ENCODE measurements at places on chromosomes 4 and X.

GRCh38 chr4:7160951-7161440 is 31.3 kb upstream of the SORCS2 start:
- peak; percentile 17 for DNase-seq

- no peak for DNase-seq
Measured at GRCh38 chr4:31408121-31408520, 688.0 kb downstream of the PCDH7 start.

- no peak for DNase-seq
Measured at GRCh38 chr4:163090997-163091684, 75.5 kb downstream of the NAF1 start.

DNA sequence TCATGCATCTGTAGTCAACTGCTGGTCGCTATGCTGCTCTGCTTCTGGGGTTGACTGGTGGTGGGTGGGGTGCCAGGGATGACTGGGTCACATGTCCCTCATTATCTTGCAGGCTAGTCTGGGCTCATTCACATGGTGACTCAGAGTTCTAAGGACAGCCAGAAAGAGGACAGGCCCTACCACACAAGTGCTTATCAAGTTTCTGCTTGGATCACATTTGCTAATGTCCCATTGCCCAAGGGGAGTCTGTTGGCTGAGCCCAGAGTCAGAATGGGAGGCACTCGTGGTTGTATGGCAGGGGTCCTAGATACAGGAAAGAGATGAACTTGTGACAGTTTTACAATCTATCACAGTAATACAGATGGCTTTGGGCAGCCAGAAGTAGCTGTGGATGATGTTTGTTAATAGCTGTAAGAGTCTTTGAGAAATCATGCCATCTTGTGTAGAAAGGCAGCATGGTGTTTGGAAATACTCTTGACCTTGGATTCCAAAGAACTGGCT is 221.3 kb downstream of the GPAT3 start:
- no peak for DNase-seq

- no peak for DNase-seq
Measured at GRCh38 chr4:17013382-17014006, 115.0 kb upstream of the LDB2 start.

DNA sequence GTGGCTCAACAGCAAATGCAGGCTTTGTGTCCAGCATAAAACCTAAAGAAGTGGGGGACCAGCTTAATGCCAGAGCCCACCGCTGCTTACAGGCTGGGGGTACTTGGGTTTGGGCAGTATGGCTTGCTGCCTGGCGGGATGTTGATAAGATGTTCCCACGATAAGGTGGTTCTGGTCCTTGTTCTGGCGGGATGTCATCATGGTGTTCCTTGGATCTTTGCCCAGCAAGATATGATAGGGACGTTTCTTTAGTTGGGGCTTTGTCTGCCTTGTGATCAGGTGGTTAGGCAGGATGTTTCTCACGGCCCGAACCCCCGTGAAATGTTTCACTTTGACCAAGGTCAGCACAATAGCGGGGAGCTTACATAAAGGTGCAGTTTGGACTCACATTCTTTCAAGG is 35.3 kb downstream of the PNPLA4 start:
- DNase-seq: no peak

- DNase-seq: no peak
Measured at GRCh38 chrX:106401965-106402559, 209.7 kb upstream of the RADX start.

- DNase-seq: peak; percentile 77
Measured at GRCh38 chr4:48269861-48270522, 354 bp upstream of the TEC start.

DNA sequence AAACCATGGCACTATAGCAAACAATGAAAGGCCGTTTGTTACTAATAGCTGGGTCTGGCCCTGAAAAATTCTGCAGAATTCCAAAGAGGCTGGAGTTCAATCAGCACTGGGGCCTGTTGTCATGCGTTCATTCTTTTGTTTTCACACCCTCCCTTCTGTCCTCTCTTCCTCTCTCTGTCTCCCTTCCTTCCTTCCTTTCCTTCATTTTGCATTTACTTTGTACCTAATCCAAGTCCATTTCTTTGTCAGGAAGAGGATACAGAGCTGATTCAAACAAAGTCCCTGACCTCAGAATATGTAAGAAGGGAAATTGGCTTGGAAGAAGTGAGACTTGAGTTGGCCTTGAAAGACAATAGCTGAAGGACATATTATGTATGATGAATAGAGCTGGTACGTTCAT is 119.6 kb upstream of the LDB2 start:
- no peak for DNase-seq

DNA sequence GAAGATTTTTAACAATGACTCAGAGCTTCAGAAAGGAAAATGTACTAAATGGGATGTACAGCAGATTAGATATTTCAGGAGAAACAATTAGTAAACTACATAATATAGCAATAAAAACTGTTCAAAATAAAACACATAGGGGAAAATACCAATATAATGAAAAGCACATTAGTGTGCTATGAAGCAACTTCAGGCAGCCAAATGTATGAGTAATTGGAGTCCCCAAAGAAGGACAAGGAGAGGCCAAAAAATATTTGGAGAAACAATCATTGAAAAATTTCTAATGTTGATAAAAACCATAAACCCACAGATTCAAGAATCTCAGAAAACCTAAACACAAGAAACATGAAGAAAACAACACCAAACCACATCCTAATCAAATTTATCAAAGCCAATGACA is 129.3 kb upstream of the CHRDL1 start:
- no peak for DNase-seq

DNA sequence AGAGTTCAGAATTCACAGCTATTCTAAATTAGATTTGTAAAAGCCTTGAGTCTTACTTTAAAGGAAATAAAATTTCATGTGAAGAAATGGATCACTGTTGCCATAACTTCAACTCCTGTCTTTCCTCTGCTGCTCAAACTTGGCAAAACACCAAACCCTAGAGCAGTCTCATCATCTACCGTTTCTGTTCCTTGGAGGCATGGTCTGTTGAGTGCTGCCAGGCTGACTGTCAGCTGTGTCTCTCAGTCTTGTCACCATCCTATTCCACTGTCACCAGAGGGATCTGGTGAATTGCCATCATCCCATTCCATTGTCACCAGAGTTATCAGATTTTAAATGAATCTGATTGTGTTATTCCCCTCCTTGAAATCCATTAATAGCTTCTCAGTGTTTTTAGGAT is 55.6 kb downstream of the STIM2 start:
- no peak for DNase-seq

- no peak for DNase-seq
Measured at GRCh38 chr4:86306816-86307215, 53.0 kb downstream of the MAPK10 start.

DNA sequence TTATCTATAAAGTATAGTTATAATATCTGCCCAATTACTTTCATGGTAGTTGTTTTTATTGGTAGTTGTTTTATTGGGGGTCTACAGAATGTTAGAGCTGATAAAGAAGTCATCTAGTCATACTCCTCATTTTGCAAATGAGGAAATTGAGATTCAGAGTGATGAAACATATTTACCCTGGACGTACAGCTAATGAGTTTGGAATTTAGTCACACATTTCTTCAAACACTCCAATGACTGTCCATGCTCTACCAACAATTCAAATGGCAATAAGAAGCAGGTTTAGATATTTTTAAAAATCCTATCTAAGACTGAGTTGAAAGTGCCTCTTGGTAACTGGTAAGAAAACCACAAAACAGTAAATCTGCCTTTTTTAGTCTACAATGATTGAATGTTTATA is 98.2 kb downstream of the MAGEC1 start:
- DNase-seq: no peak

DNA sequence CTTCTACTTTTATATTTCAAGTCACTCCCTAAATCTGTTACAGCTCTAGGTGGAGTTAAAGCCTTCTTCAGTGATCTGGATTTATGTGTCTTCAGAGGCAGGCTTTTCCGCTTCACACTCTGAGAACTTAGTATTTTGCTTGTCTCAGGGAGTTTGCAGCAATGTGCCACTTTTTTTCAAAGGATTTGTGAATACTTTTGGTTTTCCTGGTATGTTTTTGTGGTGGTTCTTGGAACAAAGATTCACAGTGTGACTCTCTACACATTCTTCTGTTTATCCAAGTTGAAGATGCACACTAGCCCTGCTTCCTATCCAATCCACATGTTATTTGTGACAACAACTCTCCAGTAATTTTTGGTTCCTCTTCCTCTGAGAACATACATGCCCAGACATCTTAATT is 1253.7 kb downstream of the TECRL start:
- no peak for DNase-seq

GRCh38 chr4:156779042-156779441 is 192.6 kb downstream of the PDGFC start:
- no peak for DNase-seq

DNA sequence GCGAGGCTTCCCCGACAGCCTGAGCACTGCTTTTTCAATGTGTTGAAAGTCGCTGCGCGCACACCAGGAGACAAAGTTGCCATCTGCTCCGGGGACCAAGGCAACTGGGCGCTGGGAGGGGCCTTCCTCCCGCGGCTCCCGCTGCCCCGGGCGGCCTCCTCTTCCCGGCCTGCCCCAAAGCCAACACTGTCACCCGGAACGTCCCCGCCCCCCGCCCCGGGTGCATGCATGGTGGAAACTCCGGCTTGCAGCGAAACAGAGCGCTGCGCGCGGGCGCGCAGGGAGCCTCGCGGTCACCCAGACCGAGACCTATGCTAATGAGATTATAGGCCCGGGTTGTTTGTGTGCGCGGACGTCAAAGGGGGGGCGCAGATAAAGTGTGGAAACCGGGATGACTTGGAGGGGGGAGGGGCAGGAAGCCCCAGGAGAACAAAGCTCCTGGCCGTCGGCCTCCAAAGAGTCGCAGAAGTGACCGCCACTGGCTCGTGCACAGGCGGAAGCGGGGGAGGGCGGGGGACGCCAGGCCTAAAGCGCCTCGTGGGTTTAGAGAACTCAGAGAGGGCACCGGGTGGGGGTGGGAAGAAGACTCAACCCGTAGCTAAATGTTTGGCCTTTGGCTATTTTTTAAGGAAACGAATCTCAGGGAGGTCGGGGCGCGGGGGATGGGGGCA is 88.8 kb downstream of the BCOR start:
- peak; percentile 77 for DNase-seq

DNA sequence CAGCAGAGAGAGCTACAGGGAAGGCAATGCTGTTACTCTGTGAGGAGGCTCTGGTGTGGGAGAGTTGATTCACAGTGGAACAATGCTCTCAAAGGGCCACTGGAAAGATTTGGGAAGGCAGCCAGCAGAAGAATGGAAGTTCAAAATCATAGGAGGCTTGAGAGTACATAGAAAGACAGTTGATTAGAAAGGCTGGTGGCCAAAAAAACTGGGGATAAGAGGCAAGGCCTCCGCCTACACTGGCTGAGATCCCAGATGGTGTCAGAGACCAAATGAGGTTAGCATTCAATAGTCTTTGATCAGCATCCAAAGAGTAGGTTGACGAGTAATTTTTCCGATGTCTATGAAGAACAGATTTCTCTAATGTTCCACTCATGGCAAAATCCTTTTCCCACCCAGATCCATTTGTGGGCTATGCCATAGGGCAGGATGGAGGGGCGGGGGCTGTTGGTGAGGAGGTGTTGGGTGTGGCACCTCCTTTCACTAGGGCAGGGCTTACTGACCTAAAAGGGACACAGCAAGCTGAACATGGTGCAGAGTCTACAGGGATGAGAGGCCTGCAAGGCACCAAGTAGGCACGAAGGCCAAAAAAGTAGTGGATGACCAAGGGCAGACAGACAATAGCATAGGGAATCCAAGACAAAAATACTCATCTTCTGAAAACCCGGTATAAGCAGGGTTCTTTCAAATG is 15.1 kb downstream of the TEC start:
- DNase-seq: no peak

GRCh38 chr4:1996866-1997611 is 11.7 kb downstream of the NELFA start:
- DNase-seq: no peak

DNA sequence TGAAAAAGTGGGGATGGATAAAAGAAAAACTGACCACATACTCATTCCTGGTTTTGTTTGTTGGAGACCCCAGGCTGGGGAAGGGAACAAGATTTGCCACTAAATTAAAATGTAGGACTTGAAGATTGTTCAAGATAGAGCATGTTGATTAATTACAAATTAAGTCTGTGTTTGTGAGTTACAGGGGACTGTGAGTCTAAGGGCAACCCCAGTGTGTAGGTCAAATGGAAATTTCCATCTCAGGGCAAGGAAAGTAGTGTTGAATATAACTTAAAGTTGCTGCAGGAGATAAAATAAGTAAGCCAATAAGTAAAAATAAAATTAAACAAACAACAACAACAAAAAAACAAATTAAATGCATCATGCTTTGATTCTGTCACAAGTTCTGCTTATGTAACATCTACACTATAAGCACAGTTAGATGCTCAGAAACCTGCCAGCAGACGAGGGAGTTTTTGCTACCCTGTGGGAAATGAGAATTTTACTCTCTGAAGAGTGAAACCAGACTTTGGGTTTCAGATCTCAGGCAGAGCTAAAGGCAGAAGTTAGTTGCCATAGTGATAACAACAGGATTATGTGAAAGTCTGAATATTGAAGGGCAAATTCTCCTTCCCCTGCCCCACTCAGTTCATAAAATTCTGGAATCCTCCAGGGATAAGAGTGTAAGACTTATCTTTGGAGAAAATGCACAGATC is 352.3 kb downstream of the GRXCR1 start:
- DNase-seq: no peak

DNA sequence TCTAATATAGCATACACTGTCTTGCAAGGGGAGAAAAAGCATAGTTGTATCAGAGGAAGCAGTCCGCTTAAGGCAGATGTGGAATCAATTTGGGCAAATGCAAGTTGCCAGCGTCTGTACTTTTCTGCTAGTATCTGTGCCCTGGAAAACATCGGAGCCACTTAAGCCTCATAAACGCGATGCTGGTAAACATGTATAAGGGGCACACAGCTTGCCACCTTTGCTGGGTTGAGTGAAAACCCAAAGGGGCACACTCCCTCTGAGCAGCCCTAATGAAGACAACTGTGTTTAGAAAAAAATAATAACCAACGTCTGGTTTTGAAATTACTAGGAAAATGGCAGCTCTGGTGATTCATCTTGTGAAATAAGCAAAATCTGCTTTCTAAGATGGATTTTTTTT is 24.3 kb downstream of the SMIM20 start:
- no peak for DNase-seq

DNA sequence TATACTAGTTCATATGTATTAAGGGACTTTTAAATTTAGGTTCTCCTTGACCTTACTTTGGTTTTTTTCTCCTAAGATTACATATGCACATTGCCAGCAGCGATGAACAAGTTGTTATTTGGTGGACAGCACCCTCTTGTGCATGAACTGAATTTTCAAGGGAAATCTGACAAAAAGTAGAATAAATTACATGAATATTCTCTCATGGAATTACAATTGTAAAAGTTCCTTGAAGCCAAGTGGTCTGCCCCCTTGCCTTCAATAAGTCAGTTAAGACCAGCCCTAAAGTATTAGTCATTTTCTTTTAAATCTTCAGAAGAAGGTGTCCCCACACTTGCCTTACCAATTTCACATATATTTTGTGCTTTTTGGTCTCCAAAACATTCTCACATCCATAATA is 30.7 kb upstream of the SMARCA5 start:
- peak; percentile 8 for DNase-seq

GRCh38 chrX:42783451-42783850 is 5.5 kb upstream of the PPP1R2C start:
- DNase-seq: no peak

- no peak for DNase-seq
Measured at GRCh38 chr4:171035909-171036308, 777.3 kb upstream of the GALNTL6 start.
